ENCODE measurements at places on chromosomes 2 and 18.

- DNase-seq: peak; percentile 24
These were observed 59.6 kb upstream of the TMEM163 start for GRCh38 chr2:134778372-134778771.

GRCh38 chr2:12008425-12009061 is 262.1 kb downstream of the LPIN1 start:
- peak; percentile 77 for DNase-seq

GRCh38 chr2:200463452-200463851 is 46.4 kb downstream of the KCTD18 start:
- no peak for DNase-seq

DNA sequence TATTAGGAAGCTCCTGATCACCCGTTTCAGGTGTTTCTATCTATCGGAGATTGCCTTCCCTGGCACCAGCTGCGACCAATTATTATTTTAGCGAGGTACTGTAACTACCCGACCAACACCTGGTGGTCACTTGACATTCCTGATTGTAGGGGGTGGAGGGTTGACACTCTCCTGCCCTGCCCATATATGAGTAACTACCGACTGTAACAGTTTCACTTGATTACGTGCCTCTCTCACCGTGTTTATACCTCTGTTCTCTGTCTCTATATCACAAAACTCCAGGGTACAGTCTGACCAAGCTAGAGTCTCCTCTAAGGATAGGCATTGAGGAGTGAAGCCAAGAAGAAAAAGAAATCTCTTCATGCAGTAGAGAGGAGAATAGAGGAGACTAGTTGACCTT is 268.0 kb upstream of the LRATD1 start:
- DNase-seq: no peak

GRCh38 chr2:241909769-241910168 is 40.2 kb downstream of the RTP5 start:
- DNase-seq: no peak

GRCh38 chr2:88161446-88162244 is 8.5 kb upstream of the THNSL2 start:
- DNase-seq: no peak

DNA sequence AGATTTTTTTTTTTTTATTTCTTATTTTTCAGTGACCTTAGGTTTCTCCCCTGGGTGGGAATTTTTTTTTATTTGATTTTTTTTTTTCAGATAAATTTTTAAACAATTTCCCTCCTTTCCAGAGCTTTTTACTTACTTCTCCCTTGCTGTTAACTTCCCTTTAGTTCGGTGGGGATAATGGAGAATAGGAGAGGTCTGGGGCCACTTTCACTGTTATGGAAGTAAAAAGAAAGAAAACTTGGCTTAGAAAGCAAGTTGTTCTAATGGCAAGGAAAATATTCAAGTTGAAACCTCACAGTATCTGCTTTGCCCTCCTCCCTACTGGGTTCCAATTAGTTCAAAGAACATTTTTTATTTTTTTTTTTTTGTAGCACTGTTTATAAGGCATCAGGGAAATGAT is 537.1 kb upstream of the NXPH2 start:
- DNase-seq: no peak

DNA sequence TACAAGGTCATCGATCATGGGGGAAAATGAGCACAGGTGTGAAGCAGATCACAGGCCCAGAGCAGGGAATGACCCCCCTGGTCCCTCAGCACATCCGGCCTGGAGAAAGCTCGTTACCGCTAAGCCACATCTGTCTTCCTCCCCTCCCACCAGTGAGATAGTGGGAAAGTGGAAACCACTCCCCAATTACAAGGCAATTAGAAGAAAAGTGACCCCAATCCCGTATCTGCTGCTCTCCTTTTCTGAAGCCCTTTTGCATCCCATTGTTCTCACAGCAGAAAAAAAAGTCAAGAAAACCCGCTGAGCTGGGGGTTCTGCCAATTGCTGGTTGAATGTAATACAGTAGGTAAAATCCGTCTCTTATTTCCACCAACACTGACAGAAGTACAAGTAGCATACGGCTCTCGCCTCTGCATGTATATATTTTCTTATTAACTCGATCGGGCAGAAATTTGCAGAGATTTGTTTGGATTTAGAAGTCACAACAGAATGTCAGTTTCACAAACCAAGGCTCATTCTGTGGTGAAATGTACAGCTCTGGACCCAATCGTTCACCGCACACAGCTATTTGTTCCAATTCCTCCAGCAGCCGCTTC is 287.0 kb downstream of the TCF4 start:
- no peak for DNase-seq

DNA sequence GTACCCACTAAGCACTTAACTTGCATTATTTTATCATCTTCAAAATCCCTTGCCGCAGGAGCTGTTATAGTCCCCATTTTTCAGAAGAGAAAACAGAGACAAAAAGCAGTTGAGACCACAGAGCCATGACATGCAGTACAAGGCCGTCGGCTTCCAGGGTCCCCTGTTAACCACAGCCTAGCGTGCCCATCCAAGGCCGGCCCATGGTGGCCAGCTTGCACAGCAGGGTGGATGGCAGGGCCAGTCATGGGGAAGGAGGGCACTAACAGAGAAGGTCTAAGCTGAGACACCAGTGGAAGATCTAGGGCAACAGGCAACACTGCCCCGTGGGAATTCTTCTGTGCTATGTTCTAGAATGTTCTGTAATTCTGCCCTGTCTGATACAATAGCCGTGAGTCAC is 192.6 kb upstream of the ID2 start:
- DNase-seq: no peak

GRCh38 chr2:84904151-84904550 is 1.3 kb upstream of the TMSB10 start:
- DNase-seq: no peak

- no peak for DNase-seq
These were observed 137.8 kb downstream of the TDRD15 start for GRCh38 chr2:21261591-21261990.

DNA sequence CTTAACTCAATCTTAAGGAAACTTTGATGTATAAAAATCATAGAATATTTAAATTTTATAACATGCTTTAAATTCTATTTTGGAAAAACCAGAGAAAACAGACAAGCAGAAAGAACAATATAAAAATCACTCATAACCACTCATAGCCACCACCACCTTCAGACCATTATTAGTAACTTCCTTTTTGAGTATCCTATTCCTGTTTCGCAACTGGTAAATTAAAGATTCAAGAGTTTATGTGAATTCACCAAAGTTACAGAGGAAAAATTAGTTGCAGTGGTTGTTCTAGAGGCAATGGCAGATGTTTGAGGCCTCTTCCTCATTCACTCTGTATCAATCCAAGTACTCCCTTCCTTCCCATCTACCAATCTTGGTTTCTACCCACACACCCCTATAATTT is 49.3 kb upstream of the PROKR1 start:
- DNase-seq: no peak

- DNase-seq: no peak
These were observed 170.9 kb downstream of the INHBB start for GRCh38 chr2:120516679-120517314.

DNA sequence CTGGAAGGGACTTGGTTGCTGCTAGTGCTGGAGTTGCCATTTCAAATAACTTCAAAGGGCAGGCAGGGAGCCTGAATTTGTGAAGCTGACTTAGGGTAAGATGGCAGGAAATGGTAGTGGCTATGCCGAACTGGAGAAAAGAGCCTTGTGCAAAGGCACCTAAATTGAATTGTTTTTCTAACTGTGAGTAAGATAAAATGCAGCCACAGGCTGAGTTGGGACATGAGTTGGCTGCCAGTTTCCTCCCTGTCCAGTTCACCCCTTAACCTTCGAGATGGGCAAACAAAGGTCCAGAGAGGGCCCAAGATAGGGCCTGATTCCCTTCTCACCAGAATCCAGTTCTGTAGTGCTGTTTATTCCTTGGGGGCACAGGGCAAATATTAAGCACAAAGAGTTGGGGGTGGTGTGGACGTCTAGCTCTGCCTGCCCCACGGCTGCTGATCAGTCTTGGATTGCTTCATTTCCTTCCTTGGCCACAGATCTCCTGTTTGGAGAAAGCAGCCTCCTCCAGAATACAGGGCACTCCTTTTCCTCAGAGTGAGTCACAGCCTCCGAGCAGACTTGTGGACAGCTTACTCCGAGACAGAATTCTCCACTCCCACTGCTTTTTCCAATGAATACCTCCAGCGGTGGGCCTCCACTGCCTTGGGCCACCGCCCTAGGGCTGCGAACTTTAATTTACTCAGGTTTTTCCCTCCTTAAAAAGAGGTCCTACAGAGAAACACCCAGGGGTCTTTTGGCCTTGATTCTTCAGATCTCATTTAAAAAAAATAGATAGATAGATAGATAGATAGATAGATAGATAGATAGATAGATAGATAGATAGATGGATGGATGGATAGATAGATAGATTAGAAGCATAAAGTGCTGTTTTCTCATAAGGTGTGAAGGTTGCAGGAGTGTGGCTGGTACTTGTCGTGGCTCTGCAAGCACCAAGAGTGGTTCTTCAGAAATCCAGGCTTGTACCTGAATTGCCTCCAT is 18.4 kb upstream of the SLC20A1 start:
- peak; percentile 97 for DNase-seq

GRCh38 chr2:133273031-133273430 is 295.2 kb downstream of the NCKAP5 start:
- DNase-seq: no peak

GRCh38 chr2:145273840-145274239 is 753.9 kb upstream of the ZEB2 start:
- peak; percentile 77 for DNase-seq

DNA sequence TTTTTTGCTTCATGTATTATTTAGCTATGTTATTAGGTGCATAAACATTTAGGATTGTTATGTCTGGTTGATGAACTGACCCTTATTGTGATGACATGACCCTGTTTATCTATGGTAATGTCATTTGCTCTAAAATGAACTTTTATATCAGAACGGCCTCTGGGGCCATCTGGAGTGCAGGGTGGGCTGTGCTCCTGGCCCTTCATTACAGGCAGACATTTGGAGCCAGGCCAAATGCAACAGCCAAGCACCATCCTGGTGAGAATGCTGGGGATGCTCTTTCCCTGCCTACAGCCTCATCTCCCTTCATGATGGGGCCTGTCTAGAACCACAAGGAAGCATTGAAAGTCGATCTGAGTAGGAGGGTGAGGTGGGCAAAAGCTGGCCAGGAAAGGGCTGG is 38.0 kb downstream of the HJURP start:
- DNase-seq: no peak

DNA sequence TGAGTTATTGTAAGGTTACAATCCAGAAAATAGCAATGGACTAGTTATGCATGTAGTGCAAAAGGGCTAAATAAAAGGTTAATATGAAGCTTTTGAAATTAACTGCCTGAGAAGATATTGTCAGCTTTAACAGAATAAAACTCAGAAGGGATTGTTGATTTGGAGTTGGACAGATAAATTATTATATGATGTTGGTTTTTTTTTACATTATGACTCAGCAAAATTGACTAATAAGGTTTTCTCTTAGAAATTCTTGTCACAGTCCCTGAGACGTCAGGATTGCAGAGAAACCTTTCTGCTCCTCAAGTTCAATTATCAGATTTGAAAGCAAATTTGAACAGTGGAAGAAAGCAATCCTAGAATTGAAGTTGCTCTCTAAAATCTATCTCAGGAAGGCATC is 946.9 kb downstream of the CBLN2 start:
- DNase-seq: no peak

- no peak for DNase-seq
These were observed 907 bp upstream of the GYPC start for GRCh38 chr2:126655051-126655450.

DNA sequence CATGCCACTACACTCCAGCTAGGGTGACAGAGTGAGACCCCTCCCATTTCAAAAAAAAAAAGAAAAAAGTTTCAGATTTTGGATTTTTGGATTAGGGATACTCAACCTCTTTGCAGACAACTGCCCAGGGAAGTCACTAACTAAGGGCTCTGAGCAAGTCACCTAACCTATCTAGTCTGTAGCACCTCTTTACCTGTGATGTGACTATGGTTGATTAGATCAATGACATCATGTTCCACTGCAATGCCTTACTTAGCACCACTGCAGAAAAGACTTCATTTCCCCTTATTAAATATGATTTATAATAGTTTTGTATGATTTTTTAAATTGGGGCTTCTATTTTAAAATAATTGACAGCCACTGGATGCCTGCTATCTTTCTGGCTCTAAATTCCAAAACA is 41.2 kb downstream of the CUL3 start:
- no peak for DNase-seq

GRCh38 chr2:29526587-29527586 is 394.5 kb downstream of the ALK start:
- no peak for DNase-seq
